Stimulated activated CD8-positive, alpha-beta memory T cell treated with anti-CD3 and anti-CD28 coated beads, Interleukin-4, amount 100 ng/mL, for 1 hour (primary cell): ENCODE measurements at places on chromosomes 5 and 9.
A peak's percentile ranks its signal among the peaks of the same experiment; 100 is the strongest.

DNA sequence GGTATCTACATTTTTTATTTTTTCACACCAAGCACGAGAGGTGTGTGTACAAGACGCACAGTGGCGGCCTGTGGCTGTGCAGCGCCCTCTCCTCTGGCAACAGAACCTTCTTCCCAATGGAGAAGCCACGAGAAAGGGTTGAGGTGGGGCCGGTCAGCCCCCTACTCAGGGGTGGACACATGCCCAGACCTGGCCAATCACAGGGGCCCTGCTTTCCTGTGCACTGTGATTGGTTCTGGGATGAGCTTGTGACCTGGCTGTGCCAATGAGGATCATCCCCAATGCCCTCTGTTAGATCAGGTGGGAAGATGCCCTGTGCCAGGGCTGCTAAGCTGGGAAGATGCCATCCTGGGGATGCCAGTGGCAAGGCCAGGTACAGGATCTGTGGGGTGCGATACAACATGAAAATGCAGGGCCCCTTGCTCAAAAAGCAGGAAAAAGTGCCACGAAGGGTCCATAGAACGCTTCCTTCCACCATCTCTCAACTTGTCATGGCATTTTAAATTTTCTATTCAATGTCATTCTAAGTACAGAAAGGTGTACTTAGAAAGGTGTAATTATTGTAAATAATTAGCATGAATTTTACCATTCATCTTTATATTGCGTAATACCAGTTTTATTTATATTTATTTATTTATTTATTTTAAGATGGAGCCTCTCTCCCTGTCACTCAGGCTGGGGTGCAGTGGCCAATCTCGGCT lies 15.4 kb downstream of the IER5L start:
- no peak for DNase-seq

DNA sequence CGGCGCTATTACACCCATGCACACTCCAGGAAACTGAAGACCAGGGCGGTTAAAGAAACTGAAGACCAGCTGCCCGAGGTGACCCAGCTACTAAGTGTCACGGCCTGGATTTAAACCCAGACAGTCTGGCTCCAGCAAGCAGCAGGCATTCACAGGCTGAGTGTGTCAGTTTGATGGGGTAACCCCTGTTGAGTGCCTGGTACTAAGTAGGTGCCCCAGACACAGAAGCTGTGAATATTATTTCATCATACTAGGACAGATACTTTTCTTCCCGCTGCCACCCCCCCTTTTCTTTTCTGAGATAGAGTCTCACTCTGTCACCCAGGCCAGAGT lies 7.3 kb downstream of the ENG start:
- DNase-seq = no peak

DNA sequence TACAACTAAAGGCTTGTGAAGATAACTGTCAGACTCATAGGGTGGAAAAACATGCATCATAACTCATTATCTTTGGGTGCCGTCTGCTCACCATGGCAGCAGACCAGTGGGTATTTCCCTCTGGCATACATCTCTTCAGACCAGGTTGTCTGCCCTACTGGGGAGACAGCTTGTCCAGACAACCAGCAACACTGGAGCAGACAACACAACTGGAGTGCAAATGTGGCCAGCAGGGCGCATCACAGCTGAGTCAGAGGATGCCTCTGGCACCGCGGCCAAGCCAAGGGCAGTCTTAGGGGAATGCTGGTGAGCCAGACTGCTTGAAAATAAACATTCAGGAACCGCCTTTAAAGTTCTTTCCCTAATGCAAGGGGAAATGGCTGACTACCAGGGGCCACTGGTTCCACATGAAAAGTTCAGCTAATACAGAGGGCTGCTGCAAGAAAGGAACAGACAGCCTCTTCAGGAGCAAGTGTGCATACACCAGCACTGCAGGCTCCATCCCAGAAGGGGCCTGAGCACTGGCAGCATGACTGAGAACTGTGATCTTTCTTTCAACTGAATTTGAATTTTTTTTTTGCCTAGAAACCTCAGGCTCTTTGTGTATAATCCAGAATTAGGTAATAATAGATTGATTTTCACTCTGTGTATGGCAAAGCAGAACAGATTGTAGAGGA lies 77.3 kb downstream of the MAMDC2 start:
- no peak for DNase-seq

- DNase-seq = no peak
Measured at GRCh38 chr5:172336676-172337285, 53.2 kb upstream of the UBTD2 start.

- peak; percentile 31 for DNase-seq
Measured at GRCh38 chr5:177607452-177608192, 7.7 kb downstream of the B4GALT7 start.

DNA sequence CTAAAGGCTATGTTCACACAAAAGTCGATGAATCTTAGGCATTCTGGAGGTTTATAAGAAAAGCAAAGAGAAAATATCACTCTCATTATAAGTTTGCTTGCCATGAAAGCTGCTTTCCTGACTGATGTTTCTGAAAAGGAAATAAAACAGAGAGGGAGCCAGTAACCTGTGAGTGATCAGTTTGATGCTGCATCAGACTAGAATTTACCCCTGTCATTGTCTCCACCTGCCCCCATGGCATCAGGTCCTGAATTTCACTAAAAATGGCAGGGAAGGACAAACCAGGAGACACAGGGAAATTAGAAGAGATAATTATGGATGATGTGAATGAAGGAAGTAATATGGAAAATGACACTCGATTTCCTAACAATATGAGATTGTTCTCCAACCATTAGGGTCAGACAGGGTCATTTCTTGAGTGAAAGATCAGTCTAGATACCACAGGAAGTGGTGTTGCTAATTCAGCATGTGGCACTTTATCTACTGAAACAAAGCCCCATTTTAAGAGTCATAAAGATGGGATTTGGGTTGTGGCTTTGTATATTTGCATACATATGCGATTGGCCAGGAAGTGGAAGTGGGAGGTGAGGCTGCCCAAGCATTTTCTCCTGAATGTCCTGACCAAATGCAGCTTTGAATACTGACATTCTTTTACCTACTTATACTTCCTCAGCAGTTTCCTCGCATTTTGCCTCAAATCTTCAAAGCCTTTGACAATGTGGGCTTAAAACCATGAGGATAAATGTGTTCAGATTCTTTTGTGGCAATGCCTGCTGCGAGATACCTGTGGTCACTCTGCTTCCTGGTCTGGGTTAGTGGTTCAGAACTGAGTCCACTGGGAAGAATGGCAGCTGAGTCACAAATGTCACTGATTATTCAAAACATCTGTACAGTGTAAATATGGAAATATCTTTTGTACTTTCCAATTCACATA lies 29.7 kb downstream of the MEGF10 start:
- DNase-seq = no peak

- no peak for DNase-seq
Measured at GRCh38 chr5:125205601-125206225, 459.3 kb upstream of the ZNF608 start.

DNA sequence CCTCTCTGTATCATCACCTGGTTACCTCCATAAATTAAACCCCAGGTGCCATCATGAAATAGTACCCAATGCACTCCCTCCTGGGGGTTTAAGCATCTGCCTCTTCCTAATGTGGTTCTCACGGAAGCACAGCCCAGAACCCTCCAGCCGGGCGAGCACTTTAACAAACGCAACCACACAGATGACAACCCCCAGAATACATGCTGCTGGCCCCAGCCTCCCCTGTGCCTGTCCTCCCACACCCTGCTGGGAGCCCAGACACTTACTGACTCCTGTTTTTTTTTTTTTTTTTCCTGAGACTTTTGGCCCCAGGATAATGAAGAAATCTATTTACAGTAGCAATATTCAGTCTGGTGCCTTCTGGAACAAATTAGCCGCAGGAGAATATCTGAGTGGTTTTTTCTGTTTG lies 50.0 kb upstream of the COL5A1 start:
- no peak for DNase-seq

GRCh38 chr9:133839822-133840329 lies 101.7 kb upstream of the SARDH start:
- DNase-seq = no peak

- DNase-seq = no peak
Measured at GRCh38 chr5:10111571-10111970, 138.1 kb downstream of the ATPSCKMT start.
